ENCODE measurements at places on chromosomes 11 and 22.

DNA sequence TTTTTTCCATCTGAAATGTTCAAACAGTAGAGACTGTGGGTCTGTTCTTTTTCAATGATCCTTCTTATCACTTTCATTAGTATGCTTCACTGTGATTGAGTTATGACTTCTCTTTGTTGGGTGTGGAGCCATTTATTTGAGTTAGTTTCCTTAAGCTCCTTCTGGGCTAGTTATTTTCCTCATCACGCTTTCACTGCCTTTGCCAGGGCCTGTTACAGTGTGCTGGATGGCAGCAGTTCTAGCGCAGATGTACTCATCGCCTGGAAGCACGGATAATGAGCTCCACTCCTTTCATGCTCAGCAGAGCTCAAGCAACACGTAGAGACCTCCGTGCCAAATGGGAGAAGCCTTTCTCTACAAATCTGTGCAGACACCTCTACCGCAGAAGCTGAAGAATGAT, 7.0 kb upstream of the ARHGAP42 start:
- DNase-seq: no peak

GRCh38 chr11:111957663-111958444, 20.7 kb downstream of the DIXDC1 start:
- no peak for DNase-seq

DNA sequence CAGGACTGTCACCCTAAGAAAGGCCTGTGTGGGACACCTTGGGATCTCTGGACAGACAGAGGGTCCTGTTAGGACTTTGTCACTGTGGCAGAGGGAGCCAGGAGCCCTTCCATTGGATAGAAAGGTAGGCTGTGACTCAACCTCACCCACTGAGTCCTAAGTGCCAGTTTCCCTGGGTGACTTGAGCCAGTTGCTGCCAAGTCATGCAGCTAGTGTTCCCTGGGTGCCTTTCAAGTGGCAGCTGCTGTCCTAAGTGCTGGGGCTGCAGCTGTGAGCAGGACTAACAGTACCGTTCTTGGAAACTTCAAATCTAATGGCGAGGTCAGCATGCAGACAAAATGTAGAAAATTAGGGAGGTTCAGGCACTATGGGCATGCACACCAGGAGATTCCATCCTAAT, 393.7 kb downstream of the TMEM135 start:
- no peak for DNase-seq

GRCh38 chr11:44750551-44751465, 24.0 kb downstream of the TSPAN18 start:
- DNase-seq: no peak

GRCh38 chr11:128940603-128941002, 2.1 kb downstream of the TP53AIP1 start:
- DNase-seq: no peak

Data from activated CD4-positive, CD25-positive, alpha-beta regulatory T cell (primary cell).